Stimulated activated CD4-positive, alpha-beta T cell treated with anti-CD3 and anti-CD28 coated beads, Interleukin-15, amount 100 ng/mL, for 1 hour (primary cell): ENCODE measurements at places on chromosomes 11 and 22.

- DNase-seq = no peak
Observed at GRCh38 chr11:11445441-11446185, 92.6 kb upstream of the CSNK2A3 start.

GRCh38 chr11:9003573-9004182 lies at the start of gene NRIP3:
TSS of gene NRIP3 (minus strand) at chr11:9004001. CDS start at chr11:9003935, 66 bp downstream.
- peak; percentile 62 for DNase-seq

DNA sequence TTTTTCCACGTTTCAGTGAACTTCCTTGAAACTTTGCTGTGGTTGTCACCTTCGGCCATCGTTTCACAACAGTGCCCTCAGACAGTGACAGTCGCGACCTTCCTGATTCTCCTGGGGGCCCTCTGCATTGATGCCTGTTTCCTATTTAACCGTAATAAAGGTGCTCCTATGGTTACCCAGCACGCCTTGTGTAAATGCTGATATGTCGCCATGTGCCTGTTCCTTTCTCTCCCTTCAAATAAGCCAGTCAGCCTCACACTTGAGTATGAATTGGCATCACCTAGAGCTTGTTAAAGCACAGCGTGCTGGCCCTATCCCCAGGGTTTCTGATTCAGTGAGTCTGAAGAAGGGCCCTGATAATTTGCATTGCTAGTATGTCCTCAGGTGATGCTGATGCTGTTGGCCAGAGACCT lies 104.8 kb downstream of the MICAL2 start:
- DNase-seq = no peak

GRCh38 chr11:18566406-18566805 lies 22.1 kb downstream of the UEVLD start:
- no peak for DNase-seq

DNA sequence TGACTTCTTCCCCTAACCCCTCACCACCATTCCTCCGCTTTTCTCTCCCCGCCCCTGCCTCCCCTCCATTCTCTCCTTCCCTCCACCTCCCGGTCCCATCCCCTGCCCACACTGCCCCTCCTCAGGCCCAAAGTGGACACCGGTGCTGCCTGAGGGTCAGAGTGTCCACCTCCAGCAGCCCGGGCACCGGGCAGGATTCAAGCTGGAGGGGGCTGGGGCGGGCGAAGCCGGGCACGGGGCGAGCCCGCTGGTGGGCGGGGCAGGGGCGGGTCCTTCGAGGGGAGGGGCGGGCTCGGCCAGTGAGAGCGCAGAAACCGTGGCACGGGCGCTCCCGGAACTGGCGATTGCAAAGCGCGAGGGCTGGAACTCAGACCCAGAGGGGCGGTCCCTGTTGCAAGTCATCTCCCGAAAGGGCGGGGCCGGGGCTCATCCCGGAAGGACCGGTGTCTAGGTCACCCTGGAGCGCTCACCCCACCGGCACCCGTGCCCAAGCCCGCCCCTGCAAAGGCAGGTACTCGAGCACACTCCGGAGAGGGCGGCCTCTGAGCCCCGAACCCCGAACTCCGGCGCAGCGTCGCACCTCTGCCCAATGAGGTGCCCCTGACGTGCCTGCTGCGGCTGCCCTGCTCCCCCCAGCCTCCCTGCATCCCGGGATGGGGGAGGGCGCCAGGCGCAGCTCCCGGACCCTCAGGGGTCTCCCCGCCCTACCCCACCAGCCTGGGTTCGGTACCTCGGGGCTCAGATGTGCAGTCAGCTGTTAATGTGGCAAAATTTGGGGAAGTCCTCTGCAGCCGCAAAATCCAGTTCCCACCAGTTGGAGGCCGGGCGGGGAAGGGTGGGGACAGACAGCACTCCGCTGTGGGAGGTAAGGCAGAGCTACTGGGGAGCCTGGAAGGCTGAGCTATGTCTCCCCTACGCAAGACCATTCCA lies 16.5 kb upstream of the CDKN1C start:
- peak; percentile 75 for DNase-seq

DNA sequence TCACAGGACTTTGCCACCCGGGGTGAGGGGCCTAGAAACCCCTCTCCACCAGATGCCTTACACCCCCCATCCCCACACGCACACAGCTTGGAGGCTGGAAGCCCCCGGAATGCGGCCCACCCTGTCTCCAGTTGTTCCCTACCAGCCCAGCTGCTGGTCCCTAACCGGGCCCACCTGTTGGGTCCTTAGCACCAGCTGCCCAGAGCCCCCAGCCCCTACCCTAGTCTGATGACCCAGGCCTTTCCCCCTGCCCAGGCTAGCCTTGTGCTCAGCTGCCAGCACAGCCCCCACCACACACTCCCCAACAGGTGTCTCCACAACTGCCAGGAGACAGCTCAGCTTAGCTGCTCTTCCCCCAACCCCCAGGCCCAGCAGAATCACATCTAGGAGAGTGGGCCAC lies 67.1 kb downstream of the CDKN1C start:
- DNase-seq = no peak

DNA sequence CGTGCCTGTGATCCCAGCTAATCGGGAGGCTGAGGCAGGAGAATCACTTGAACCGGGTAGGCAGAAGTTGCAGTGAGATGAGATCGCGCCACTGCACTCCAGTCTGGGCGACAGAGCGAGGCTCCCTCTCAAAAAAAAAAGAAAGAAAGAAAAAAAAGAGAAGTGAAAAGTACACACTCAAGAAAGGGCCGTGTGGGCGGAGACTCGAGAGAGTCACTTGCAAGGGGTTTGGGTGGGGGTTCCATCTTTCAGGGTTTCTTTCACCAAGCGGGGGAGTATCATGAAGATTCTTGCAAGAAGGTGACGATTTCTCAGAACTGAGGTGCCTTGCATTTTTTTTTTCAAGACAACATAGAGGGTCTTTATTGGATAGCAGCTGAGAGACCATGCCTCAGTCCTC lies 4.0 kb upstream of the IFITM5 start:
- DNase-seq = no peak

- no peak for DNase-seq
Observed at GRCh38 chr11:129694966-129695365, 120.7 kb upstream of the TMEM45B start.
